ENCODE measurements at places on chromosomes 1 and 21.

DNA sequence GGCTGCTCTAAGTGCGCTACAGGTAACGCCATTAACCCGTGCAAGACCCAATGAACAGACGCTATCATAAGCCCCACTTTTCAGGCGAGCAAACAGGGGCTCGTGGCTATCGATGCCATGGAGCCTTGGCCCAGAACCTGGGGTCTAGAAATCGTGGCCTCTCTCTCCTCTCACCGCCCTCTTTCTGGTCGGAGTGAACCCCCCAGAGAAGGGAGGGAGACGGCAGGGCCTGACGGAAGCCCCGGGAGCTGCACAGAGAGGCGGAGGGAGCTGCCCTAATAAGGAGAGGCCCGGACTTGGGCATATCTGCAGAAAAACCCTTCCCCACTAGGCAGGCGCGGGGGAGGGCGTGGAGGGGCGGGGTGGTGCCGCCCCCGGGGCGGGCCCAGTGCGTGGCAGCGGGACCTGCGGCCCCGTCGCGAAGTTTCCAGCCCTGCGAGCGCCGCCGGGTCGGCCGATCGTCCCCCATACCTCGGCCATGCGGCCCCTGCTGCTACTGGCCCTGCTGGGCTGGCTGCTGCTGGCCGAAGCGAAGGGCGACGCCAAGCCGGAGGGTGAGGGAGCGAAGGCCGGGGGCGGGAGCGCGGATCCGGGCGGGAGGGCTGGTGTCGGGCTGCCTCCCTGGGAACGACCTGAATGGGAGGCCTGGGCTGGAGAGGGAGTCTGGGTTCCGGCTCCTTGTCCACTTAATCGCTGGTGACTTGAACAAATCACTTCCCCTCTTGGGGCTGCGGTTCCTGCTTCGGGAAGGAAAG is at the start of gene PLOD1:
TSS of gene PLOD1 (plus strand) at position 416 of the 755 bp plus-strand sequence. CDS start at position 479, 63 bp downstream.
- DNase-seq = peak; percentile 79

DNA sequence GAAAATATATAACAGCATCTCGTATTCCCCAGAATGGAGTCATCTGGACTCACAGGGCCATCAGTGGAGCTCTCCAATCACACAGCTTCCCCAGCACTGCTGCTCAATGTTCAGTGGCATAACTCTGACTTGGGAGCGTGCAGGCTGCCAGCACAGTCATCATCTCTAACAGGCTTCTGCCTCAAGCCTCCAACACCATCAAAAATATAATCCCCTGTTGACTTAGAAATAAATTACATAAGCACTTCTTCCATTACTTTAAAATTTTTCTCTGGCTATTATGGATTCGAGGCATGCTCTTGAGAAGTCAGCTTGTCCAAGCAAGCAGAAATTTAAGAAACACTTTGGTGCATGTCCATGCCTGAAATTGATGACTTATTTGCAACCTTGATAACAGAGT is 6.2 kb downstream of the DUSP23 start:
- no peak for DNase-seq

GRCh38 chr1:152112101-152112884 is 3.0 kb downstream of the TCHH start:
- no peak for DNase-seq

GRCh38 chr1:205497351-205497750 is 7.1 kb upstream of the CDK18 start:
- DNase-seq = no peak

DNA sequence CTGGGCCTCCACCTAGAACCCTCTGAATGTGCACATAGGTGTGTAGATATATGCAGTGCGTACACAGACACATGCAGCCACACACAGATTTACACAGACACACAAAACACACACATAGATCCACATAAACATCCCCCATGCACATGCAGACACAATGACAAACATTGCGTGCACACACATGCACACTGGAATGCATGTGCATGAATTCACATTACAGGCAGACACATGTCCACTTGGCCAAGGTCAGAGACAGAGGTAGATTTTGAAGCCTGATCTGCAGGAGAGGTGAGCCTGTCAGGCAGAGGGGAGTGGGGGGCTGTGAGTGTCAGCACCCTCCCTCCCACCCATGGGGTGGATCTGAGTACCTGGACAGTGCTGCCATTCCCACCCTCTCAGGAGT is 338.5 kb downstream of the PTPRU start:
- DNase-seq = no peak

GRCh38 chr1:198642983-198643382 is 4.1 kb downstream of the PTPRC start:
- no peak for DNase-seq

- DNase-seq = no peak
Observed at GRCh38 chr1:116262207-116262994, 110.6 kb upstream of the ATP1A1 start.

DNA sequence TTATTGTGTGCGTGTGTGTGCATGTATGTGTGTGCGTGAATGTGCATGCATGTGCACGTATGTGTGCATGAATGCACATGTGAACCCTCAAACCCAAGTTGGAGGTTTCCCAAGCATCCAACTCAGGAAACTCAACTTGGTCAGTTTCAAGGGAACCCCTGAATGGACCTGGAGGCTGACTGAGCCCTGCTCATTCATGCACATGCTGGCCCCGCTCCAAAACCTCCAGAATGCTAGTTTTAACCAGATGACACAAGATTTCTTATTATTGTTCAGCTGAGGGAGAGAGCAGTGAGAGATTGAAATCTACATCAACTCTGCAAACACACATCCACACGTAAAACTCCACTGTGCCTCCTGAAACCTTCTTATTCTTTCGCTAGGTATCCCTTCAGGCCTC is 104.4 kb downstream of the OMA1 start:
- DNase-seq = no peak

DNA sequence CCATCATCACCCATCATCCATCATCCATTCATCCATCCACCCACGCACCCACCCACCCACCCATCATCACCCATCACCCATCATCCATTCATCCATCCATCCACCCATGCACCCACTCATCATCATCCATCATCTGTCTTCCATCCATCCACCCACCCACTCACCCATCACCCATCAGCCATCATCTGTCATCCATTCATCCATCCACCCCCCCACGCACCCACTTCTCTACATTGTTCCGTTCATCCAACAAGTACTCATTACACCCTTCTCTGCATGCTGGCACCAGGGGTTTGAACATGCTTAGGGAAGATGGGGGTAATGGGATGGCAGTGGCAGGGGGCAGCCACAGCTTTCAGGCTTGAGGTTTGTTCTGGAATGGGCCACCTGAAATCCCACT is 82.1 kb downstream of the ADARB1 start:
- DNase-seq = no peak

DNA sequence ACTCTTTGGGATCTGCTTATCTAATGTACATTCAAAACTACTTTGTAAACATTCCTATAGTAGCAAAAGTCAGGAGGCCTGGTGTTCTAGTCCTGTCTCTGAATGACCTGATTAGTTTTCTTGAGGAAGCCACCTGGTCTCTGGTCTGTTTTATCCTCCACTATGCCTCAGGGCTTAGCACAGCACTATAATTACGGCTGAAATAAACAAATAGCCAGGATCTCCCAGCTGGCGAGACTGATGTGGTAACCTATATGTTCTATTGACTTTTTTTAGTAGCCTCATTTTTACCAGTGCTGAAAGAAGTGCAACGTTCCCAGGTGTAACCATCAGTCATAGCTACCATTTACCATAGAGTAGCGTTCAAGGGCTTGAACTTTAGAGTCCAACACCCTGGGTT is 24.2 kb upstream of the RPL11 start:
- DNase-seq = no peak

- no peak for DNase-seq
Observed at GRCh38 chr1:66725885-66726665, 26.2 kb upstream of the DYNLT5 start.

- no peak for DNase-seq
Observed at GRCh38 chr1:234697015-234697414, 87.0 kb upstream of the IRF2BP2 start.

DNA sequence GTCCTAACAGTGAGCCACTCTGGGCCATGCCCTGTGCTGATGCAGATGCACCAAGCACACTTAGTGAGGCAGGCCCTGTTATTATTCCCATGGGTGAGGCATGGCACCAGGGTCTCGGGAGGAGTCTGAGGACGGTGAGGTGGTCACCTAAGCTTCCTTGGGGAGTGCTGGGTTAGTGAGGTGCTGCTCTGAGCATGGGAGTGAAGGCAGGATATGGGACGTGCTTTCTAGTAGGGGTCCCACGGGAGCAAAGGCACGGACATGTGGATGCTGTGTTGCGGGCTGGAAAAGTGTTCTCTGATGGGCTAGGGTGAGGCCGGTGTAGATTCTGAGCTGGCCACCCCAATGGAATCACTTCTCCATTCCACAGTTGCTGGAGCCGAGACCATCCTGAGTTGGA is 77.5 kb upstream of the CSF3R start:
- no peak for DNase-seq

All from activated CD8-positive, alpha-beta memory T cell treated with anti-CD3 and anti-CD28 coated beads for 48 hours (primary cell).